ENCODE measurements at places on chromosomes 5 and 9. TPM values are rescaled to one million over a fixed set of nuclear protein-coding genes. Genes with fewer than 3 reads are reported as not detected.

The FOXD4L3 gene
- total RNA-seq = not detected

The RABEPK gene
- 18.4 TPM for total RNA-seq

The ZNF454 gene
- not detected for total RNA-seq

The UIMC1 gene
- total RNA-seq = 53.4 TPM

The FRRS1L gene
- not detected for total RNA-seq
